ENCODE measurements at places on chromosomes 6 and 20.

DNA sequence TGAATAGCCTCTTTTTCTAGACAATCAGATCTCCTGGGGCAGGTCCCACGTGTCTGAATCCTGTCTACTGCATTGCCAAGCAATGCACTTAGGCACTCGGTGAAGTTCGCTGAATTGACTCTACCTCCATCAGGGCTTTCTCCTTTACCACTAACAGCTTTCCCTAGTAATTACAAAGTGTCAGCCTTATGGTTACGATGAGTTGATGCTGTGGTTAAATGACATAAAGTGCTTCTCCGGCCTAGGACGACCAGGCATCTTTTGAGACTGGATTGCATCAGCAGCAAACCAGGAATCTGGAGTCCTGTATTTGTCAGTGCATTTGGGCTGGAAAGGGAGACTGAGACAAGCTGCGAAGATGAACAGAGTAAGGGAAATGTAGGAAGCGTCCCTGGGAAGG lies 21.5 kb downstream of the NOX3 start:
- no peak for DNase-seq

- DNase-seq: no peak
Observed at GRCh38 chr20:1491860-1492642, 831 bp upstream of the SIRPB2 start.

DNA sequence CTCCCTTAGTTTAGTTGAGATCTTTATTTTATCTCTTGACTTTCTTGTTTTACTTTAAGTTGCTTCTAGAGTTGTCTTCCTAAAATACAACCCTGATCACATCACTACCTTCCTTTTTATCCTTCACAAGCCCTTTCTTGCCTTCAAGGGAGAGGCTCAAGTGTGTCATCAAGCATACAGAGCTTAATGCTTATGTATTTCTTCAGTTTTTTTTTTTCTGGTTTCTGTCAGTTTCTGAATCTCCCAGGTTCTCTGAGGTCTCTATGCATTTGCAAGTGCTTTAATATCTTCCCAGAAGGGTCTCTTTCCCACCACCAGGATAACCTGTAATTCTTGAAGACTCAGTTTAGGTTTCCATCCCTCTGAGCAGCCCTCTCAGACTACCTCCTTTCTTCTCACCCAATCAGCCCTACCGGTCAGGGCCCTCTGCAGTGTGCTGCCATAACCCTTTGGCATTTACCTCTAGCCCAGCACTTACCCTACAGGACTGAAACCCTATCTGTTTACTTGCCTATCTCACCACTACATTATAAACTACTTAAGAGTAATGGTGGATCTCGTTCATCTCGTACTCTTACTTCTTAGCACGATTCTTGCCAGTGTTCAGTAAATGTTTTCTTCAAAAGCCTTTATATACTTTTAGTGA lies 36.9 kb downstream of the EYA4 start:
- no peak for DNase-seq

DNA sequence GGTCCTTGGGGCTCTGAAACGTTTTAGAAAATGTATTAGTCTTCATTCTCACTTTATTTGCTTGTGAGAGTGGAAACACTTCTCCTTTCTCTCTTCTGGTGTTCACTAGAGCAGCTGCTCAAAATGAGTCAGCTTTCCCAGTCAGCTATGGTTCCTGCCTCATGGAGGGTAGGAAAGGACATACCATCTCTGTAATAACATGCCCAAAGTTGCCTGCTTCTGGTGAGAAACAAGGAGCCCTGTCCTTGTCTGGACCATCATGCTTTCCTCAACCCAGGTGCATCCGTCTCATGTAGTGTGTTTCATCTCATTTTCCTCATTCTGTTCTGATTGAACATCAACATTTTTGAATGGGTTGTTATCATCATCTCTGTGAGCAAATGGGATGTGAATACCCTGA lies 17.1 kb upstream of the TINAG start:
- DNase-seq: no peak

DNA sequence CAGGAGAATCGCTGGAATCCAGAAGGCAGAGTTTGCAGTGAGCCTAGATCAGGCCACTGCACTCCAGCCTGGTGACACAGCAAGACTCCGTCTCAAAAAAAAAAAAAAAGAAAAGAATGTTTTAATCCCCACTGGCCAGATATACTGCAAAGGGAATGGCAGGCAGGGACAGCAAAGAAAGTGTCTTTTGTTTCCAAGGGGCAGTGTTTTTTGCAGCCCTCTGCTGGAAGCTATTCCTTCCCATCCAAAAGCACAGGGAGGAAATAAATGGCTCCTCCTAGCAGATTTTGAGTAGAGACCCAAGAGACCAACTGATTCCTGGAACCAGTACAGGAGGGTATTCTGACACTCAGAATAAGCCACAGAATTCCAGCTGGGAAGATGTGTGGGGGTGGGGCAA lies 112.5 kb upstream of the STMND1 start:
- no peak for DNase-seq
